Activated T-cell treated with anti-CD3 and anti-CD28 coated beads for 1 hour (primary cell): ENCODE measurements at places on chromosomes 12 and 14.

DNA sequence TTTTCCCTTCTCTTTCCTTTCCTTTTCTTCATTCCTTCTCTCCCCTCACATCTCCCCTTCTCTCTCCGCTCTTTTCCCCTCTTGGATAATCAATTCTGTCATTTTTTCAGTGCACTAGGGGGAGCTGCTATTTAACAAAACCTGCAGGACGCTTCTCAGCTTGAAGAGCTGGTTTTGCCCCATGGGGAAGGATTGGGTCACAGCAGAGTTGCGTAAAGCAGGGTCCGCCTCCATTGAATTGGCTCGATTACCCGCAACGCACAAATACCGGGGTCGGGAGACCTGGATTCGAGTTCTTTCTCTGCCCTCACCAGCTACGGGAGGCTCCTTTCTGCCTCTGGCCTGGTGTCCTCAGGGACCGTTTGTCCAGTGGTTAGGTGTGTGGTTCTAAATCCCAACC is 42.1 kb upstream of the CHGA start:
- DNase-seq: no peak

DNA sequence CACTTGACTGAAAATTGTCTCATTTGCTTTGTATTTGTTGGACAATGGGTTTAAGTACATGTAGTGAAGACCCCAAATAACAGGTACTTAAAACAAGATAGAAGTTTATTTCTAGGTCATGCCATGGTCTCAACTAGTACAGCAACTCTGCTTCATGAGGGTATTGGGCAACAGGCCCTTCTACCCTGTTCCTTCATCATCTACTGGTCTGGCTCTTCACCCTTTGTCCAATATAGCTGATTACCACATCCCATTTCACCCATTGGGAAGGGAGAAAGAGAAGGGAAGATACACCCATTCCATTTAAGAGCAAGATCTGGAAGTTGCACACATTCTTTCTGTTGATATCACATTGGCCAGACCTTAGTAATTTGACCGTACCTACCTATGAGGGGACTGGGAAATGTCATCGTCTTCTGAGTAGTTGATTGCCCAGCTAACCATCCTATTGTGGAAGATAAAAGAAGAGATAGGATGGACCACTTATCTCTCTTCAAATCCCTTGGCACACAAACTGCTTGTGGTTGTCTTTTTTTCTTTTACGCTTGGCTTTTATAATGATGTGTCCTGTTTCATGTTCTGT is 104.6 kb downstream of the DIP2B start:
- DNase-seq: no peak

- no peak for DNase-seq
Observed at GRCh38 chr12:77001276-77001675, 64.1 kb downstream of the E2F7 start.

- no peak for DNase-seq
Observed at GRCh38 chr12:14605401-14605989, 37.8 kb upstream of the PLBD1 start.

- DNase-seq: no peak
Observed at GRCh38 chr14:104499784-104500760, 79.5 kb upstream of the C14orf180 start.

- DNase-seq: no peak
Observed at GRCh38 chr14:21238823-21239518, 30.3 kb downstream of the HNRNPC start.

DNA sequence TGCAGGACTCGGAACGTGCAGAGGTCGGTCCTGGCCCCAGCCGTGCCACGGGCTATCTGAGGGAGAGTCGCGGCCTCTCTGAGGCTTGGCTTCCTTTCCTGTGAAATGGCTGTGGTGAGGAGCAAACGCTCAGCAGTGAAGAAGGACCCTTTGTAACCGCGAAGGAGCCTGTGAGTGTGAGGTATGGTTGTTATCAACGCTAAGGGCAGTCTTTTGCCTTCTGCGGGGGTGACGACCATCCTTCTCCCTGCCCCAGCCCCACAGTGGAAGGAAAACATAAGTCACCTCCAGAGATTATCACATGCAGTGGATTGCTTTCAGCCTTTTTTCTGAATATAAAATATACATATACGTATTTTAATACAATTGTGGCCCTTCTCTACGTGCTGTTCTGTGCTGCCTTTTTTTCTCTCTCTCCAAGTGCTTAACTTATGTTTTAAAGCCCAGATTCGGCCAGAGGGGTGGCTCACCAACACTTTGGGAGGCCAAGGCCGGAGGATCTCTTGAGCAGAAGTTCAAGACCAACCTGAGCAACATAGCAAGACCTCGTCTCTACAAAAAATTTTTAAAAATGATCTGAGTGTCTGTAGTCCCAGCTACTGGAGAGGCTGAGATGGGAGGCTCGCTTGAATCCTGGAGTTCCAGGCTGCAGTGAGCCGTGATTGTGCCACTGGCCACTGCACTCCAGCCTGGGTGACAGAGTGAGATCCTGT is 17.4 kb downstream of the TAMALIN start:
- DNase-seq: no peak

DNA sequence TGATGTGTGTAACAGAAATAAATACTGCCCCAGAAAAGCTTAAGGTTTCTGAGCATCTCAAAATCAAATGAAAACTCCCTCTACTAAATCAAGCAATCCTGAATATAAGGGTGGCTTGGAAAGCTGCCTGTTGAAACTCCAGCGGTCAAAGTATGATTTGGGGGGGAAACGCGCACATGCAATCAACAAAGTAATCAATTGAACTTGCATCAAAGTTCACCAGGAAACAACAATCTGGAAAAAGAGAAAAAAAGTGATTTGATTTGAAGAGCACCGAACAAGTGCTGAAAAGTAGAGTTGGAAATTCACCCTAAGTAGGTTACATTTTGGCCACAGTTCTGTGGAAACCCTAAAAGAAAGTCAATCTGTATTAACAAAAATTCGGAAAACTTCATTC is 700 bp downstream of the CNIH1 start:
- no peak for DNase-seq

DNA sequence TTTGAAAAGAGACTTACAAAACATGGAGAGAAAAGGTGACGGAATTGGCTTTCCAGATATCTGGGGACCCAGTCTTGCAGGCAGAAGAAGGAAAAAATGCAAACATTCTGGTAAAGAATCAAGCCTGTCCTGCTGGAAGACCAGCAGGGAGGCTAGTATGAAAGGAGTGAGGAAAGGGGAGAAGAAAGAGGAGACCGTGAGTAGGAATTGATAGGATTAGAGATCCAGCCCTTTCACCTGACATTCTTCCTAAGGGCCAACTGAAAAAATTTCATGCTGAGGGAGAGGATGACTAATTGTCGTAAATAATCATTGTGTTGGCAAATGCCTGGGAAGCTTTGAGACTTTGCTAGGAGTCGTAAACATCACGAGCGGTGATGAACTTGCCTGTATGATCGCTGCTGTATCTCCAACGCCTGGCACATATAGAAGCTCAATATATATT is 12.1 kb downstream of the BHLHE41 start:
- no peak for DNase-seq

DNA sequence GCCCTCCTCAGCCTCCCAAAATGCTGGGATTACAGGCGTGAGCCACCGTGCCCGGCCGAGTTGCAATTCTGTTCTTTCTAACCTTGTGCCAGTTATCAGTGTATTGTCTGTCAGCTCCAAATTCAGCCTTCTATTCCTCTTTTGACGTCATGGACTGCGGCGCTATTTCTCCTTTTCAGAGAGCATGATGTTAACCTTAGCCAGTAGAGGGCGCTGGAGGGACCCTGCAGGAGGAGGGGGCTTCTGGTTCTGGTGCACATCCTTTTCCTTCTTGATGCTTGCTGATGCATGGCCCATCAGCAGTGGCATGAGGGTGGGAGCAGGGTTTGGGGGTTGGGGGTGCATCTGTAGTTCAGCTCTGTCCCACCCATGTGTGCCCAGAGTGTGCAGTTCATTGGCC is 179.3 kb upstream of the RMST start:
- DNase-seq: no peak

DNA sequence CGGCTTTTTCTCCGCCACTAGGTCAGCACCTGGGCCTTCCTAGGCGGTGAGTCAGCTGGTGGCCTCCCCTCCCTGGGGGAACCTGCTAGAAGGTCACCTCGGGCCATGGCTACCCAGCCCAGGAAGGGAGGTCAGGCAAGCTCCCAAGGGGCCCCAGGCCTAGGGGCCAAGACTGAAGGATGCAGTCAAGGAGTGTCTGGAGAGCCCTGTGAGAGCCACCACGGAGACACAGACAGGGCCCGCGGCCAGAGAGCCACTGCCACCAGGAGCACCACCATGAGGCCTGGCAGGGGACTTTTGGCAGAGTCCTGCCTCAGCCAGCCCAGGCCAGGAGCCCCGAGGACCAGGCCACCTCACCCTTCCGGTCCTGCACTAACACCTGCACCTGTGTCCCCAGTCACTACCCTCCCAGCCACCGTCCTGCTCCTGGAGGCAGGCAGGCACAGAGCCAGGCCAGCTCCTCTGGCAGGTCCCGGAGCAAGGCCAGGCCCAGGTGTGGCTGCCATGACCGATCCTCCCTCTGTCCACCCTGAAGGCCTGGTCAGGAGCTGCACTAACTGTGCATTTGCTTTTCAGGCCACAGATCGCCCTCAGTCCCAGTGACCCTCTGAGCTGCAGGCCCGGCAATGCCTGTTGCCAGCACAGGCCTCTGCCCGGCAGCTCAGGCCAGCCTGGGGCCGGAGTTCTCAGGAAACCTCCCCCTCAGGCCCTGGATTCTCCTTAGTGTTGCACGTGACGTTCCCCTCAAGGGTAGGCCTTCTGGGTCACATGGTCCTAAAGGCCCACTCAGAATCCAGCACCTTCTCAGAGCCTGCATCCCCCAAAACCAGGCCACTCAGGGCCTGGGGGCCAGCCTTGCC is 6.9 kb downstream of the PHETA1 start:
- DNase-seq: no peak

GRCh38 chr14:54465654-54466053 is 23.1 kb downstream of the GMFB start:
- no peak for DNase-seq

- no peak for DNase-seq
Observed at GRCh38 chr12:51390457-51390856, 749 bp downstream of the GALNT6 start.

DNA sequence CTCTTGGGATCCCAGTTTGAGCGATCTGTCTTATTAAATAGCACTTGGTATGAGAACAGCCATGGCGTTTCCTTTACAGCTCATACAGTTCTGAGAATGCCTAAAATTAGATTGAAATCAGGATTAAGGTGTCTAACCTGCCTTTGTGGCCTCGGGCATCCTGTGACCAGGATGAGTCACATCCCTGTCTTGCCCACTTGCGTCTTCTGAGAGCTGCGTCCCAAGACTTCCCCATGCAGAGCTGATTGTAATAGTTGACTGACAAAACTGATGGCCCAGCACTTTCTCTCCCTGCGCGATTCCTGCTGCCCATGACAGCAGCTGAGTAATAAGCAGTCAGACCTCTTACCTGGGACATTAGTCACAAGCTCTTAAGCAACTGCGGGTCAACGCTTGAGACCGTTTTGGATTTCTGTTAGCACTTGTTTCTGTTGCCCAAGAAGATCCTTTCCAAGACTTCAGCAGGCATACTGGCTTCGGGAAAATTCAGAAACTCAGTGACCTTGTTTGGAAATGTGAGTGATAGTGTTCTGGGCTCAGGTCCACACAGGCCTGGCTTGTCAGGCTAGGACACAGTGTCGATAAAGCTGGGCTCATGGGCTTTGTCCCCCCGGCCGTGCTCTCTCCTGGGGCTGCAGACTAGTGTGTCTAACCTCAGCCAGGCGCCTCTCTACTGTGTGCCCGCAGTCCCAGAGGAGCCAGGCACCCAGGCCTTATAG is 169.9 kb upstream of the HIF1A start:
- peak; percentile 25 for DNase-seq

DNA sequence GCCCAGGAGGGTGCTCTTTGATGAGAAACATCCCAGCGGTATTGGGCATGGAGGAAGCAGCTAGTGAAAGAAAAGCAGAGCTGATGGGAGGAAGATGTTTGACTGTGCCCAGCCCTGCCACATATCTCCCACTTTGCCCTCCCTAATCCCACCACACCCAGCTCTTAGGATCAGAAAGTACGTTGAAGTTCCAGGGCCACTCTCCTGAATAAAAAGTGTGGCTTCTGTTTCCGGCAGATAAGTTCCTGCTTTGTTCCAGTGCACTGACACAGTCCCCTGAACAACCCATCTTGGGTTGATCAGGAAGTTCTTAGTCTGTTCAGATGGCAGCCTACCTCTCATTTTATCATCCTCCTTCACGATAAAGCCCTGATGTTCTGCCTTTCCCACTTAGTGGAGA is 16.5 kb downstream of the TPCN1 start:
- DNase-seq: no peak

DNA sequence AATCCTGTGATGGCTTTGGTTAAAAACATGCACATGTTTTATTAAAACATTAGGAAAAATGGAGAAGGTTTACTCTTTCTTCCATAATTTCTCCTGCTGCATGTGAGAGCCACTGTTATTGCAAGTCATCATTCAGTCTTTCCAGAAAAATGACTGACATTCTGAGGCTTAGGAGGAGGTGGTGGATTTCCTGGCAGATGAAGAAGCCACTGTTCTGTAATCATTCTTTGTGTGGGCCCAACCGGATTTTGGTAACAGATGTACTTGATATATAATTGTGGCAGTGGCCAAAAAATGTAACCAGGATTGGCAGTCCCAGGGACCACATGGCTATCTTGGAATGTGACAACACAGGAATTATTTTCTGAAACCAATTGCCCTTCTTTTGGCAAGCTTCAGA is 120.2 kb downstream of the DAAM1 start:
- no peak for DNase-seq

- no peak for DNase-seq
Observed at GRCh38 chr12:63844391-63845341, at the start of gene SRGAP1. Gene SRGAP1 (plus strand): TSS chr12:63844700. CDS start chr12:63844817, 117 bp downstream.

DNA sequence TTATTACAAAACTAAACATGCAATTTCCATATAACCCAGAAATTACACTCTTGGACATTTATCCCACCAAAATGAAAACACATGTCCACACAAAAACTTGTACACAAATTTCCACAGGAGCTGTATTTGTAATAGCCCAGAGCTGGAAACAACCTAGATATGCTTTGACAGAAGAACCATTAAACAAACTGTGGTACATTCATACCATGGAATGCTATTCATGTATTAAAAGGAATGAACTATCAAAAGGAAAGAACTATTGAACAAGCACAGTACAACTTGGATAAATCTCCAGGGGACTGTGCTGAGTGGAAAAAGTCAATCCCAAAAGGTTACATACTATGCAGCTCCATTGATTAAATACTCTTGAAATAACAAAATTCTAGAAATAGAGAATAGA is 35.8 kb upstream of the ERGIC2 start:
- DNase-seq: no peak

- no peak for DNase-seq
Observed at GRCh38 chr12:118038137-118038536, 21.6 kb downstream of the RFC5 start.

DNA sequence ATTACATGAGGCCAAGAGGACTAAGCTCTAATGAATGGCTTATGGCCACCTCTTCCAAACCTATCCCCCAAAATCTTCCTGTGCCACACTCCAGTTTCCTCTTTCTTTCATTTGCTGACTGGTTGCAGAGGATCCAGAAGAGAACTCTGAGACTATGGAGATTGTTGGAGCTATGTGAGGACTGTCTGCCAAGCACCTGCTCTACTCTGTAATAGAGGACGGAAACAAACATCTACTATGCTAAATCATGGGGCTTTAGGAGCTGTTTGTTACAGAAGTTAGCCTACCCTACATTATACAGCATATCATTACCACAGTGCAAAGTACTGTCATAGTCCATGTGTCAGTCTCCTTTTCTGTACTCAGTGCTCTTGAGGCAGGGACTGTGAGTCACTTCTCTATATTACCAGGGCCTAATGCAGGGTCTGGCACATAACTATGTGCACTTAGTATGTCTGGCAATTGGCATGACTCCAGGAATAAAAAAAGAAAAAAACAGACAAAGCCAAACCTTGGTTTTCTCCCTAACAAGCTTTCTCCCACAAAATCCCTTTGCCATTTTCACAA is 95.1 kb downstream of the RPAP3 start:
- no peak for DNase-seq
